ENCODE measurements at places on chromosomes 3 and 15.
A peak's percentile ranks its signal among the peaks of the same experiment; 100 is the strongest.

GRCh38 chr3:72088486-72089025, 303.6 kb upstream of the PROK2 start:
- DNase-seq, result no peak

DNA sequence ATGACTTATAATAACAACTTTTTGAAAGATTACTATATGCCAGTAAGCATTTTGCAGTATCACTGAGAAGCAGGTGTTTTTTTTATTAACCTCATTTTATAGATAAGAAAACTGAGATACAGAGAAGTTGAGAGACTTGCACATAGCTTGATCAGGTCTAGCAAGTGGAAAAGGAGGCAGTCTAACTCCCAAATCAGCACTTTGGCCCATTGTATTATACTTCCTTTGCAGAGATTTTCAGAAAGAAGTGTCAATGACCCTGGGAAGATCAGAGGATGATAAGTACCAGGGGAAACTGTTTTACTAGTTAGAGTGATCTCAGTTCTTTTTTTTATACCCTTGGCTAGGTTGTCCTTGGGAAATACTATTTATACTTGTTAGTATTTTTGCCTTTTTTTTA, 358.7 kb downstream of the SQOR start:
- no peak for DNase-seq

DNA sequence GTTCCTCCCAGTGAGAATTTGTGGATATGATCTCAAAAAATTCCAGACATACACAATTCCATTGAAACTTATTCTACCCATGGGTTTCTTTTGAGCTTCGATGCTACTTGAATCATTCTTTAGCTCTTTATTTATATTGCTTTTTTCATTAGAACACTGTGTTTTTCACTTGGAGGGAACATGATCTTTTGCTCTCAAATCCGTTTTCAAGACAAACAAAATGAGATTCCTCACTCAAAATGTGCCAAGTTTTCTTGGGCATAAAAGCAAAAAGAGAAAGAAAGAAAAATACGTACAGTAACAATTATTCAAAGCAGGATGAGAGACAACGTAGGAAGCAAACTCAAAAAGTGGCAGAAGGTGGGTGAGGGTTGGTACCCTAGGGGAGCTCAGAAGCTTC, 118.8 kb upstream of the PDZRN3 start:
- no peak for DNase-seq

GRCh38 chr3:57256844-57257243, 29.3 kb downstream of the APPL1 start:
- DNase-seq, result no peak

GRCh38 chr15:64423970-64424369, 36.3 kb downstream of the TRIP4 start:
- peak; percentile 12 for DNase-seq
